ENCODE measurements at places on chromosomes 7 and 10.

DNA sequence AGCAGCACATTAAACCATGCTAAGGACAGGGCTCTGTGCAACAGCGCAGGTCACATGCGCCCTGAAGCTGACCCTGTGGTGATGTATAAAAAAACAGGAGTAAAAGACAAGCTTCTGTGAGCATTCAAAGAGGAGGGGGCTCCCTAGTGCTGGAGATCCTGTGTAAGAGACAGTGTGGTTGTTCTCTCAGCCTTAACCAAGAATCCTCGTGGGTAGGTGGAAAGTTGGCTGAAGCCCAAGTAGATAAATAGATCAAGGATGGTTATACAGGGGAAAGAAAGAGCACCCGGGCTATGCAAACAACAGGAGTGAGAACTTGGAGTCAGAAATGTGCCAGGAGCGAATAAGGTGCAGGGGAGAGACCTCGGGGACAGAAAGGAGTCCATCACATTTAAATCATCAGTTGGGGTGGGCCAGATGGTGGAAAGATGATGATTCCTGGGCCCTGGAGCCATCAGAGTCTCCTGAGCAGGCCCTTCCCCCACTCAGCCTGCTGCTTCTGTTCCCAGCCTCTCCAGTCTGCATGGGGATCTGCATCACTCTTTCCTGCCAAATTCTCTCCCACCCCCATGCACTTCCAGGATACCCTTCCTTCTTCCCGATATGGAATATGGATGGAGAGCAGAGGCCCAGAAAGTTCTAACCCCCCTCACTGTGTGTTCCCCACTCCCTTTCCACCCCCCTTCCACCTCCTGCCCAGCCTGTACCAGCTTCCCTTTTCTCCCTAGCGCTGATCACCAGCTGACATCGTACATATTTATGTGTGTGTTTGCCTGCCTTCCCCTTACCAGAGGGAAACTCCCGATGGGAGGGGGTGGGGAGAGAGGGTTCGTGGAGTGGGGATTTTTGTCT lies 78.1 kb upstream of the PRR15 start:
- no peak for DNase-seq

- DNase-seq: no peak
These were observed 2.2 kb upstream of the ATP6V0E2 start for GRCh38 chr7:149871576-149871975.

DNA sequence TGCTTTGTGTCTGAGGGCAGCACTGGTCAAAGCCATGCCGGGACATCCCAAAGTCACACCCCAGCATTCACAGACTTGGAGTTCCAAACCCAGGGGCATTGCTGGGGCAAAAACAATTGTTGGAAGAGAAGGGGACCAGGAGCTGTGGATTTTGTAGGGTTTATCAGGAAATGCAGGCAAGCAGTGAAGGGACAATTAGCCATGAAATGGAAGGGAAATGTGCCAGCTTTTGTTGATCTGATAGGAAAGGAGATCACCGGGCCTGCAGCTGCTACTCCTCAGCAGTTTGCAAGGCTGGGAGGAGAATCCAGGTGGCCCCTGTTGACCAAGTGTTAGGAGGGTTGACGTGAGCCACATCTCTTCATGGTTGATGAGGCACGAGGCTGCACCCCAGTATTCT lies 2.5 kb upstream of the BRI3 start:
- no peak for DNase-seq

DNA sequence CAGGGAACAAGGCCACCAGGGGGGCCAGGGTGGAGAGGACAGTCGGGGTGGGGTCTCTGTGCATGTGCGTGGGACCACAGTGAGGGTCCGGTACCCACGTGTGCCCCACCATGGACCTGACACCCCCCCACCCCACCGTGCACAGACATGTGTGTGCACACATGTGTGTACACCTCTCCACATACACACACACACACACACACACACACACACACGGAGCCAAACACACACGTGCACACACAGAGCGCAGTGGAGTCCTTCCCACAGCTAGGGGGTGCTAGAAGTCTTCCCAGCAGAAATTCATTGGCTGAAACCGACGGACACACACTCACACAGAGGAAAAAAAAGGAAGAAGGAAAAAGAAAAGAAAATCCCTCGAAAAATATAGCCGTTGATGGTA lies 42.8 kb upstream of the GNA12 start:
- DNase-seq: peak; percentile 52

GRCh38 chr7:128067983-128068382 lies 36.7 kb upstream of the LRRC4 start:
- DNase-seq: no peak

- no peak for DNase-seq
These were observed 25.4 kb downstream of the TMEM273 start for GRCh38 chr10:49162761-49163310.

- no peak for DNase-seq
These were observed 181.3 kb upstream of the FOXK1 start for GRCh38 chr7:4500812-4501211.
